Stimulated activated CD8-positive, alpha-beta memory T cell treated with anti-CD3 and anti-CD28 coated beads, Interleukin-7, amount 100 ng/mL, for 1 hour (primary cell): ENCODE measurements at places on chromosomes 12 and 14.

DNA sequence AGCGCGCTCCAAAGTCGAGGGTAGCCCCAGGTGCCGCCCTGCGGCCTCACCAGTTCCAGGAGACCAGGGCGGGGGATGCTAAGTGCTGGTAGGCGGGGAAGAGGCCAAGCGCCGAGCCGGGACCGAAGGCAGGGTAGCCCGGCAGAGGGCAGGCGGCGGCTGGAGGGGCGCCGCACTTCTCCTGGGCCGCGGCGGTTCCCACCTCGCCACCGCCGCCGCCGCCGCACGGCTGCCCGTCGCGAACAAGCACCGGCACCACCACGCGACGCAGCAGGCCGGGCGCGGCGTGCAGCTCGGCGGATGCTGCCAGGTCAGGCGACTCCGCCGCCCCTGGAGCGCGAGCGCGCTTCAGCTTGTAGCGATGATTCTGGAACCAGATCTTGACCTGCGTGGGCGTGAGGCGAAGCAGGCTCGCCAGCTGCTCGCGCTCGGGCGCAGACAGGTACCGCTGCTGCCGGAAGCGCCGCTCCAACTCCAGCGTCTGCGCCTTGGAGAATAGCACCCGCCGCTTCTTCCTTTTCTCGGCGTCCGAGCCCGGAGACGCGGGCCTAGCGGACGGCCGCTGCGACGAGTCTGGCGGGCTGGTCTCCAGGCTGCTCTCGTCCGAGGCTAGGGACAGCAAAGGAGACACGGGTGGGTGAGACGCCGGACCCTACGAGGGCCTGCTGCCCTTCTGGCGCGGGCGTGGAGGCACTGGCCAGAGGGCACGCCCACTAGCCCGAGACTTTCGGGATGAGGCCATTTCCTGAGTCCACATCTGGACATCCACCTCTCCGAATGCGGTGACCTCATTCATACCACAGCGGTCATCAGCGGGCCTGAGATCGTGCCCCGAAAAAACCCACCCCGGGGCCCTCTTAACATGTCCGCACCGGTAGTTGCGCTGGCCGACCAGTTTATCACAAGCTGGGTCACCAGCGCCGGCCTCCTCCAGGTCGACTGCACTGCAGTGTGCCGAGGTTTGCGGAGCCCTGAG, 1.3 kb downstream of the NKX2-8 start:
- no peak for DNase-seq

DNA sequence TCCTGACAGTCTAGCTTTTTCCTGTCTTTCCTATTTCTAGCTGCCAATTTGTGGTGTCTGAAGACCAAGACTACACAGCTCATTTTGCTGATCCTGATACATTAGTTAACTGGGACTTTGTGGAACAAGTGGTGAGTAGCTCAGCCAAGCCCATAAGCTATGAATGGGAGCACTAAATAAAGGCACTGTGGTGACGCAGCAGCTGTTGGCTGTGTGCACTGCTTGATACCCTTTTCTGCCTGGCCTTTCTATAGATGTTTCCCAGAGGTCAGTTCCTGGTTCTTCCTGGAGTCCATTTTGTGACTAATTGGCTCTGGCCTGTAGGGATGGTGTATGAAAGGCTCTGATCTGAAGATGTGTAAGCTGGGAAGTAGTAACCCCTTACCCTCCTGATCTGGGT, 20.5 kb downstream of the RNF10 start:
- DNase-seq = no peak

DNA sequence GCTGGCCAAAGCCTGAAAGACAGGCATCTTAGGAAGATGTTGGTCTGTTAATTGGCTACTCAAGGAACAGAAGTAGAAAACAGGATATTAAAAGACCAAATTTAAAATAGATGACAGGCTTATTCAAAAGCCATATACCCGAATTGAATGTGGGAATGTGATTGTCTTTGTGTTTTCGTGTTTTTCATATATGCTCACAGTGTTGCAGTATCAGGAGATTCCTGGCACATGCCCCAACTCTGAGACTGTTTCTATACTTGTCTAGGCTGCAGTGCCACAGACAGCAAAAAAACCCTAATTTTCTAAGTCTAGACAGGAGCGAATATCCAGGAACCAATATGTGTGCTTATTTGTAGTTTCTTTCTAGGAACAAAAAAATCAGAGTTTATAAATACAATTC, 57.4 kb upstream of the KRR1 start:
- no peak for DNase-seq

DNA sequence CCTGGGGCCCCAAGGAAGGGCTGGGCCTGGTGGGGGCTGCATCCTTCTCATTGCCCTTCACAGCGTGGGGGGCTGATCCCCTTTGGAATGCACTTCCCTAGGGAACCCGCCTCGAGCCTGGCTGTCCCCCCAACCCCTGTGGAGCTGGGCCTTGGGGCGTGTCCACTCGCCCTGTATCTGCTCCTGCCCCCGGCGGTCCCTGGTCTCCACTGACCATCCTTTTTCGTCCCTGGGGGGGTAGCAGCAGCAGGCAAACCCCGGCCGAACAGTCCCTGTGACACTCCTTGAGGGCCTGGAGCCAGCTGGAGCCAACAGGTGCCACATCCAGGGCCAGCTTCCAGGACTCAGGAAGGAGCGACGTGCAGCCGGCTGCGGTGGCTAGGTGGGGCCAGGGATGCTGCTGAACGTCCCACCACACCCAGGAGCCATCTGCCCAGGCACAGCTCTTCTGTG, 9.4 kb upstream of the GPR132 start:
- DNase-seq = no peak

- DNase-seq = no peak
These were observed 13.2 kb upstream of the TIGAR start for GRCh38 chr12:4307593-4308333.

DNA sequence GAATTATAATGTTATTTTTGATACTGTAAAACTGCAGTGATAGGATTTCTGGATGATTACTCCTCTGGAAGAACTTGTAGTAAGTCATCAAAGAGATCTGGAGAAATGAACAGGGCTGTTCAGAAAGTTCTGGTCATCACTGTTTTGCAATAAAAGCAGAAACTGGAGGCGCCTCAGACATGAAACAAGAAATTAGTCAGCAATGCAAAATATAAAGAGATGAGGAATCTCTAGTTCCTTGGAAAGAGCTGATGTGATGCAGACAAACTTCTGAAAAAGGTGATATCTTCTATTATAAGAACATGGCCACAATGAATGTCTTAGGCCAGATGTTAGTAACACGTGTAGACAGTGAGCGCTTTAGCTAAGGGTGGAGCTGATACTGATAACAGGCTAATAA, 9.5 kb downstream of the ACIN1 start:
- no peak for DNase-seq

- no peak for DNase-seq
These were observed 27.7 kb downstream of the TEAD4 start for GRCh38 chr12:2986876-2987275.

GRCh38 chr12:73973486-73973885, 564.1 kb upstream of the ATXN7L3B start:
- no peak for DNase-seq

DNA sequence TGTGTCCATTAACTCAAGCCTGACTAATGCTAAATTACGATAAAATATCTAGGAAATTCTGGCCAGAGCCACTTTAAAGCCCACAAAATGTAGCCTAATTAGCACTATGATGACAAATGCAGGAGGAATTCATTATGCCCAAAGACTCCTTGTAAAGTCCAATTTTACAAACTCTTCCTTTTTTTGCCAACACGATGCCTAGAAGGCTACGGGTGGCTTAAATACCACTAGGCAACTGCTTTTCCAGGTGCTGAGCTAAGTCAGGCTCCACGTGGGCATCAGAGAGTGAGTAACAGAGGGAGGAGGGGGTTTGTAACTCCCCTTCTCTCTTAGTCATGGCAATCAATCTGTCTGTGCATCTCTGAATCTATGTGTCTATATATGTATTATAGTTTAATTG, 172.4 kb upstream of the NTF3 start:
- no peak for DNase-seq

DNA sequence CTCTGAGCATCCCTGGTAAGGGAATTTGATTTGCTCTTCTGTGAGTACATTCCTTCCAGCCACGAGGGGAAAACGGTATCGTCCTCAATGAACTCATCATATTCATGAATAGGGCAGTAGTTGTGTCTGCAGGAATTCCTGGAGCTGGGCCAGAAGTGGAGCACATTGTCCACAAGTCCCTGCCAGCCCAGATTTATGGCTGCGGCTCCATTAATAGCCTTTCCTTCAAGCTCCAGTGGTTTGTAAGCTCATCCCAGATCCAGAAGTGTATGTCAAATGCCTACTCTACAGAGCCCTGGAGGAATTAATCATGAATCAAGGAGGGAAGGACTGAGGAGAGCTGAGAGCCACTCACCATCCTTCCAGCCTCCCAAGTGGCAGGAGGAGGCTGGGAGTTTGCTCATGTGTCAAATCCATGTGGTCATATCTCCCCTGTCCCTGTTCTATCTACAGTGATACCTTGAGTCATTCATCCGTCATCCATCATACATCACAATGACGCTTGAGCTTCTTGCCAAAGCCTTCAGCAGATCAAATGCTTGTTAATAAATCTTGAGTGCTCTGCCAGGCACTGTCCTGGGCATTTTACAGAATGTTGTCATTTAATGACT, 65.5 kb downstream of the SVOP start:
- DNase-seq = no peak

DNA sequence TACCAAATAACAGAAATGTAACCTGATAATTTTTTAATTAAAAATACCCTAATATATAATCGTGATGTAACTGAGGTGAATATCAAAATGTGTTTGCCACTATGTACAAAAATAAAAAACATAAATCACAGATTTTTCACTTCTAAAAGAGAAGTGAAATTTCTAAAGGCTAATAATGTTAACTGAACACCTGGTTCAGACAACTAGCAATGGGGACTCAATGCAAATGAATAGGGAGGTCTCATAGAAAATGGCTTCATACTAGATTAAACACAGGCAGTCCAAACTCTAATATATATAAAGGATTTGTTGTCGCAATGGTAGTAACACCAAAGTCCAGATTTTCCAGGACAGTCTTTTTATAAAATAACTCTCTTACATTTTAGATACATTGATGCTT, 365.4 kb upstream of the ATP2B1 start:
- DNase-seq = no peak

DNA sequence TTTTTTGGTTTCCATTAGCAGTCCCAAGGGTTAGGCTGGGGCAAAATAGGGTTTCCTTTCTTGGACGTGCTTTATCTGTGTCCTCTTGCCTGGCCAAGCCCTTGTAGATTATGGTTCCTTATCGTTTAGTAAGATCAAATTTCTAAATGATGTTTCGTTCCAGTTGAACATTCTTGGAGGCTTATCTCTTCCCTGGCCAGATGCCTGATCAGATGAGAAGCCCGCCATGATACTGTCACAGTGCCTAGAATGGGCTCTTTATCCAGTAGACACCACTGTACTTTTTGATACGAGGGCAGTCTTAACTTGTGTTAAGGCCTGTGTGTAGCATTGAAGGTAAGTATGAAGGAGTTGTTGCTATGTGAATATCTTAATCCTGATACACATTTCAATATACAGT, 76.1 kb upstream of the TMEM263 start:
- DNase-seq = no peak

DNA sequence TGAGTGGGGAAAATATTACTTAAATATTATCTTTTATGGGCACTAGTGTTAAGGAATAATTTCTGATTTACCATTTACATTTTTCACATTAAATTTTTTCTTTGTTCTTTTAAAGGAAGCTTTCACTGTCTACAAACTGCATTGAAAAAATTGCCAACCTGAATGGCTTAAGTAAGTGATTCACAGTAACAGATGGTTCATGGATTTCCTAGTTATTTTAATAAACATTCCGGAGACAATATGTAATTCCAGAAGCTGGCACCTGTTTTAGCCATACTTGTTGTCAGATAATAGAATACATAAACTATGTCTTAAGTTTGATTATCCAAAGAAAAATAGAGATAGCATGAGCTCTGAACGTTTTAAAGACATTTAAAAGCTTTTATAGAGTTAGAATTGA, 17.1 kb downstream of the DNAL1 start:
- no peak for DNase-seq

- no peak for DNase-seq
These were observed 140.1 kb downstream of the SYNE2 start for GRCh38 chr14:63992858-63993257.

GRCh38 chr14:104317975-104318557, 179.7 kb downstream of the KIF26A start:
- DNase-seq = no peak

DNA sequence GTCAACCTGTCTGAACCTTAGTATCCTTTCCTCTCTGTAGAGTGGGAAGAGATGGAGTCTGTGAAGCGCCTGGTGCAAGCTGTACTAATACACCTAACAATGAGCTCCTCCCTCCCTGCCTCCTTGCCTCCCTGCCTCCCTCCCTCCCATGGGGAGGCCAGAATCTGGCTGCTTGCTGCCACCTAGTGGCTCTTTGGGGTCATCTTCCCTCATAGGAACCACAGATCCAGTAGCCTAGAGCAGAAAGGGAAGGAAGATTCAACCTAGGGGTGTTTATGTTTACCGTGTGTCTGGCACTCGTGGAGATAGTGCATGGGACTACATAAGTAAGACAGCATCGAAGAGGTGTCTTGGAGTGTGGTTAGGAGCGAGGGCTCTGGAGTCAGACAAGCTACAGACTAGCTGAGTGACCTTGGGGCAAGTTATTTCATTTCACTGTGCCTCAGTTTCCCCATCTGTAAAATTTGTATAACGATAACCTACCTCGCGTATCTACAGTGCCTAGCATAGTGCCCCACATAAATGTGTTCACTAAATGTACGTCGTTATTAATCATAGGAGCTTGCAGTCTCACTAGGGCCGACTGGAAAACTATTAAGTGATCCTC, 35.5 kb upstream of the TSPAN9 start:
- DNase-seq = no peak

- DNase-seq = no peak
These were observed 47.3 kb downstream of the PTPN11 start for GRCh38 chr12:112466011-112466422.

DNA sequence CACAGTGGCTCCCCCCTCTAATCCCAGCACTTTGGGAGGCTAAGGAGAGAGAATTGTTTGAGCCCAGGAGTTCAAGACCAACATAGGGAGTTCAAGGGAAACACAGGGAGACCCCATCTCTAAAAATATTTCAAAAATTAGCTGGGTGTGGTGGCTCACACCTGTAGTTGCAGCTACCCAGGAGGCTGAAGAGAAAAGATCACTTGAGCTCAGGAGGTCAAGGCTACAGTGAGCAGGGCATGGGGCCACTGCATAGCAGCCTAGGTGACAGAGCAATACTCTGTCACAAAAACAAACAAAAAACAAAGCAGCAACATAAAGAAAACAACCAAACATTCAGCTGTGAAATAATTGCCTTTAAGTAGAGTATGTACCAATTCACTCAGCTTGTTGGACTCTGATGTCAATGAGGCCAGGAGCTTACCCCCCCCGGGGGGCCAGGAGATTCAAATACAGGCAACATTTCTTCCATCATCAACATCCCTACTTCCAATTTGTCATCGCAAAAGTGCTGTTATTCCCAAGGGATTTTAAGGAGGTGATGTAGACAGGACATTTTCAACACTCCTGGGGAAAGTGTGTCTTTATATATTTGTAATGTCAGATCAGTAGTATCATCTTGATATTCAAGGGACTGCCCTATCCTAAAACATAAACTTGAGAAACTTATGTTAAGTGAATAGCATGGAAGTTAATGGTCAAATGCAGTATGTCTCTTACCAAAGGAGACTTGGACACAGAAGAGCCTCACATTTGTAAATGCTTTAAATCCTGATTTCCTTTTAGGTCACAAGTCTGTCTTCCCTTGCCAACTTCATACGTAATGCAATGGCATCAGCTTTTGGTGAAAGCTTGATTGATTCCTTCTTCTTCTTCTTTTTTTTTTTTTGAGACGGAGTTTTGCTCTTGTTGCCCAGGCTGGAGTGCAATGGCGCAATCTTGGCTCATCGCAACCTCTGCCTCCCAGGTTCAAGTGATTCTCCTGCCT, 40.6 kb upstream of the AEBP2 start:
- no peak for DNase-seq
